ENCODE measurements at places on chromosomes 7 and 10. TPM values are rescaled to one million over a fixed set of nuclear protein-coding genes. Genes with fewer than 3 reads are reported as not detected.

DNA sequence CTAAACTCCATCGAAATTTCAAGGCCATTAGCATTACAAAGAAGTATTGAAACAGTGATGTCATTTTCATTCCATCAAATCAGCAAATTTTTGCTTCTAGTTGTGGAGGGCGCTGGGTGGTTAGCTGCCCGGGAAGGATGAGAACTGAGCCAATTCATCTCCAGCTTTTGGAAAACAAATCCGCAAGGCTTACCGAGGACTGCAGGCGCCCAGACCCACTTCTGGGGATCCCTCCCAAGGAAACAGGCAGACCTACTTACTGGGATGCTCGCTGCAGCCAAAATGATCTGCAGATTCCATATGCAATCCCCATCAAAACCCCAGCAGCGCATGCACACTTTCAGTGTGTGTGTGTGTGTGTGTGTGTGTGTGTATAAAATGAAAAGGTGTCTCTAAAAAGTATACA is 19.2 kb downstream of the TNRC18 start:
- peaks cover 26% of the 10 kb centered on the region for H3K4me1 ChIP-seq
- no peak for DNase-seq
- H3K27me3 ChIP-seq = no peaks in the 10 kb centered on the region
- H3K27ac ChIP-seq = no peak overlapping the region
- H3K4me3 ChIP-seq = no peak overlapping the region
- peaks cover 33% of the 10 kb centered on the region for H3K36me3 ChIP-seq

- H3K27me3 ChIP-seq = peaks cover 70% of the 10 kb centered on the region
- DNase-seq = no peak
- no peaks in the 10 kb centered on the region for H3K36me3 ChIP-seq
- no peaks in the 10 kb centered on the region for H3K4me1 ChIP-seq
Measured at GRCh38 chr10:100788002-100788903, 42.9 kb downstream of the PAX2 start.

The ANKRD2 gene
- not detected for total RNA-seq

- H3K36me3 ChIP-seq = no peaks in the 10 kb centered on the region
- no peak overlapping the region for H3K27ac ChIP-seq
- no peaks in the 10 kb centered on the region for H3K27me3 ChIP-seq
- peaks cover 6% of the 10 kb centered on the region for H3K4me1 ChIP-seq
- no peak for DNase-seq
Measured at GRCh38 chr10:70300461-70300860, 16.7 kb upstream of the NPFFR1 start.

DNA sequence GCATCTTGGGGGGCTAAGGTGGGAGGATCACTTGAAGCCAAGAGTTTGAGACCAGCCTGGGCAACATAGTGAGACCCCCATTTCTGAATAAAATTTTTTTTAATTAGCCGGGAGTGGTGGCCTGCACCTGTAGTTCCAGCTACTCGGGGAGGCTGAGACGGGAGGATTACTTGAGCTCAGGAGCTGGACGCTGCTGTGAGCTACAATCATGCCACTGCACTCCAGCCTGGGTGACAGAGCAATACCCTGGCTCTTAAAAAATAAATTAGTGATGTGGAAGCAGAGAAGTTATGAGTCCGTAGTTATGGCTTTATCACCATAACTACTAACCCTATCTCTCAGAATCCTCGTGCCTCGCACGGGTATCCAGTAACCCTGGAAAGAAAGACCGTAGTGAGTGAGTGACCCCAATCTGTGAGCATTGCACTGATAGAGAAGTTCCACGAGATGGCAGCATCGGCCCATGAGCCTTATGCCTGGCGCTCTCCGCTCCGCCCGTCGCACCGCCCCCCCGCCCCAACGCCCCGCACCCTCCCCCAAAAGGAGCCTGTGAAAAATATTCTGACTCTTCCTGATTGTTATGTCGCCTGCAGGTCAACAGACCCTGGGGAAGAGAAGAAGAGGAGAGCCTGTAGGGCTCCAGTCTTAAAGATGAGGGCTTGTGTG is 4.9 kb upstream of the SLC29A3 start:
- H3K4me1 ChIP-seq = peaks cover 5% of the 10 kb centered on the region
- DNase-seq = no peak
- no peak overlapping the region for H3K4me3 ChIP-seq
- H3K27ac ChIP-seq = no peak overlapping the region
- H3K36me3 ChIP-seq = no peaks in the 10 kb centered on the region

The AUTS2 gene
- total RNA-seq = 65.3 TPM

The VGF gene
- total RNA-seq = 0.24 TPM

DNA sequence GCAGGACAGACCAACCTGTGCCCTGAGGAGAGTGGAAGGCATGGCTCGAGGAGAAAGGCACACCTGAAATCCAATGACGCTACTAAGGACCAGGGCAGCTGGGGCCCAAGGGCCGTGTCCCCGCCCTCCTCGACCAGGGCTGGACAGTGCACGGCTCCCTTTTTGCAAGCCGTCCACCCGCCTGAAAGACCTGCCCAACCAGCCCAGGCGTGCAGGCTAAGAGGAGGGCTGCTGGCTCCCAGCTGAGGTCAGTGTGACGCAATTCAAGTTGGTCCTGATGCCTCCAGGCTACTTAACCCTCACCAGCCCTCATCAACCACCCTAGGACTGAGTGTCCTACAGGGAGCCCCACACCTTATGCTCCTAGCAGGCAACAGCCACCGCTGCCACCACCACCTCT is 69.3 kb downstream of the DLG5 start:
- no peaks in the 10 kb centered on the region for H3K27me3 ChIP-seq
- no peak for DNase-seq
- no peak overlapping the region for H3K4me3 ChIP-seq
- peaks cover 1% of the 10 kb centered on the region for H3K4me1 ChIP-seq
- H3K36me3 ChIP-seq = peaks cover 12% of the 10 kb centered on the region

DNA sequence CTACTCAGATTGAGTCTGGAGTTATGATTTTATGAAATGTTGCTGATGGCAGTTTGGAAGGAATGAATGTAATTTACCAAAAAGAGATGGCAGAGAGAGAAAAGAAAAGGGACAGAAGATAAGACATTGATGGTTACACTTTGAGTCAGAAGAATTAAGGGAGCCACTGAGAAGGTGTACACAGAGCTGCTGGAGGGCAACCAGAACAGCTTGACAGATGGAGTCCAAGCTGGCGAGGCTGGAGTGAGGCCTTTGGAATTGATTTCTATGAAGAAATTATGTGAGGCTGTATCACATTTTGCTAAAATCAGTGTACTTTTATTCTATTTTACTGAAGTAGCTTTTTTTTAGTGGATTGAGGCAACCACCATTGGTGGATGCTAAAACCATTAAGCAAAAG is 740.5 kb downstream of the REEP3 start:
- no peaks in the 10 kb centered on the region for H3K4me1 ChIP-seq
- no peak for DNase-seq
- no peak overlapping the region for H3K4me3 ChIP-seq
- H3K27me3 ChIP-seq = no peaks in the 10 kb centered on the region
- no peak overlapping the region for H3K27ac ChIP-seq

DNA sequence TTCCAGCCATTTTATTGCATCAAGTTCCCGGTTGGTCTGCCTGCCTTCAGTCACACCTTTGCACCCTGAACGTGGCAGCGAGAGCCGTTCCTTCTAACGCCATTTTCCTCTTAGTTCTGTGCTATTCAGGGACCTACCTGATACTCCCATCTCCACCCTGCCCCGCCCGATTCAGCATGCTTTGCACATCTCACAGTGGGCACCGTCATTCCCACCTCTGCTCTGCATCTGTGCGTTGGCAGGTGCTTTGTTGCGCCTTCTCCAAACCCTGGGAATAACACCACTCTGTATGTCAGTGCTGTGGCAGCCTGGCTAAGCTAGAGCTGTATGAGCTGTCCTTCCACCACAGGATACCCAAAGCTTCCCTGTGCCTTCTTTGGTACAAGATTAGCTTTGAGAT is 96.8 kb downstream of the ACTR3B start:
- H3K36me3 ChIP-seq = peaks cover 9% of the 10 kb centered on the region
- no peaks in the 10 kb centered on the region for H3K27me3 ChIP-seq
- no peak overlapping the region for H3K4me3 ChIP-seq
- no peak overlapping the region for H3K27ac ChIP-seq
- peak; percentile 64 for DNase-seq

The PNLIP gene
- total RNA-seq = not detected

Measured in osteocyte (in vitro differentiated cells).